RWPE2 (cell line): ENCODE measurements at places on chromosomes 2 and 18.
A peak's percentile ranks its signal among the peaks of the same experiment; 100 is the strongest.

- DNase-seq: no peak
Observed at GRCh38 chr2:103875131-103875530, 978.8 kb upstream of the POU3F3 start.

DNA sequence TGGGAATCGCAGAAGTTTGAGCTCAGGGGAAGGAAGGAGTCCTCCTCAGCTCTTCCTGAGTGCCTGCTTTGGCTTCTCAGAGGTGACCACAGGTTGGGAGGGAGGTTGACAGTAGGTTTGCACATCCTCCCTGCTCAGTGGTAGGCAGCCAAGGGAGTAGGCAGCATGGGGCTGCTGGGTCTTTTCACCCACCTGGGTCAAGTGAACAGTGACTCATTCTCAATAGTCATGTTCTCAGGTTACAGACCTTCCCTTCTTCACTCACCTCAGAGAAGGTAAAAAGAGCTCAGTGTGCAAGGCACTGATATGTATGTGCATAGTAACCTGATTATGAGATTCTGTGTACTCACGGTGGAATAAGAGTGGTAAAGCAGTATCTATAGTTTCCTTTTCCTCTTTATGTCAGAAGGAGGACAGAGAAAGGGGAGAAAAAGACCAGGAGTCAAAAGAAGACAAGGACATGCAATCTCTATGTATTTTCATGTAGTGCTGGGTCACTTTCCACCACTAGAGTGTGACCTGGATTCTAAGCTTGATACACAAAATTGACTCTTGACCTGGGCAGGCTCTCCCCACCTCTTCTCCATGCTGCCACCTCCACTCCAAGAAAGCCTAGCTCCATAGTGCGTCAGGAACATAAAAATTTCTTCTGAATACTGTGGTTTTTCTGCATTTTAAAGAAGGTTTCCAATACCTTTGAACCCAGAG lies 36.5 kb upstream of the ASNSD1 start:
- DNase-seq: no peak

DNA sequence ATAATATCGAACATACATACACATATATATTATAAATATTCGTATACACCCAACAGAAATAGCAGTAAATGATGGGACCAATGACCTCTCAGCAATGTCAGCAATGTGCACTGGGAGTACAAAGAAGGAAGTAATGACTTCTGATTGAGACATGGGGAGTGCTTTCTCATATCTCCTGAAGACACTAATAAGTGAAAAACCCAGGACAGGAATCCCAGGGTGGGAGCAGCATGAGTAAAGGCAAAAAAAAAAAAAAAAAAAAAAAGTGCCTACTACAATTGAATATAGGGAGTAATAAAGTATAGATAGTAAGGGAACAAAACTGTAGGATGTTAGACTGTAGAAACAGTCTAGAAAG lies 491.3 kb downstream of the IRS1 start:
- DNase-seq: no peak

GRCh38 chr18:73214970-73215369 lies 347.2 kb upstream of the NETO1 start:
- DNase-seq: no peak

DNA sequence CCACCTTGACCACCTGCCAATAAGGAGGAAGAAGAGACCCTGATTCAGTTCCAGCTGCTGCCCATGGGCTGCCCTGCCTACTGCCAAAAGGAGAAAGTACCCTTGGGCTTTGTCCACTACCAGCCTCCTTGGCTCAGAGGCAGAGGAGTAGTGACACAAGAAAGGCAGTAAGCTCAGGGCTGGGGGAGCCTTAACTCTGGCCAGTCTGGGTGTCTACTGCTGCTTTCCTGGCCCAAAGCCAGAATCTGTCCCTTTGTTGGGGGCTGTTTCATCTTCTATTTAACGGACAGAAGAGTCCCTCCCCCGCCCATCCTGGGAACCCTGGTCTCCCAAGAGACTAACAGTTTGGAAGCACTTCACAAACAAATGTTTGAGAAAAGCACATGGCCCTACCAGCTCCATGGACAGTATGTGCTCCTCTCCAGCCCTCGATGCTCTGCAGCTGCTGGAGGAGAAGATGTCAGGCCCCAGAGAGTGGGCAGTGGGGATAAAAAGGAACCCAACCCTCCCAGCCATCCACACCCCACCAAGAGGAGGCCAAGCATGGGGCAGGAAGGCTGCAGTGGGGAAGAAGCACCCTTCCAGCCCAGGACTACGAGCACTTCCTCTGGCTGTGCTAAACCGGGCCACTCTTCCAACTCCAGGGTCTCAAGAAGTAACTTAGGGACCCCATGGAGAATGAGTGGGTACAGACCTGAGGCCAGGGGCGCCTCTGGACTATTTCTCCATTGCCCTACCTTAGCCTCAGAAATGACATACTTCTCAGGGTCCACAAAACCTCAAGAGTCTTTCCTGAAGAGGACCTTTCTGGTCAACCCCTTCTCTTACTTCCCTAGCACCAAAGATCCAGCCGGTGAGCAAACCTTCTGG lies 1.2 kb downstream of the ATG9A start:
- no peak for DNase-seq

- peak; percentile 77 for DNase-seq
Observed at GRCh38 chr2:85468704-85469349, 50.3 kb downstream of the SH2D6 start.

DNA sequence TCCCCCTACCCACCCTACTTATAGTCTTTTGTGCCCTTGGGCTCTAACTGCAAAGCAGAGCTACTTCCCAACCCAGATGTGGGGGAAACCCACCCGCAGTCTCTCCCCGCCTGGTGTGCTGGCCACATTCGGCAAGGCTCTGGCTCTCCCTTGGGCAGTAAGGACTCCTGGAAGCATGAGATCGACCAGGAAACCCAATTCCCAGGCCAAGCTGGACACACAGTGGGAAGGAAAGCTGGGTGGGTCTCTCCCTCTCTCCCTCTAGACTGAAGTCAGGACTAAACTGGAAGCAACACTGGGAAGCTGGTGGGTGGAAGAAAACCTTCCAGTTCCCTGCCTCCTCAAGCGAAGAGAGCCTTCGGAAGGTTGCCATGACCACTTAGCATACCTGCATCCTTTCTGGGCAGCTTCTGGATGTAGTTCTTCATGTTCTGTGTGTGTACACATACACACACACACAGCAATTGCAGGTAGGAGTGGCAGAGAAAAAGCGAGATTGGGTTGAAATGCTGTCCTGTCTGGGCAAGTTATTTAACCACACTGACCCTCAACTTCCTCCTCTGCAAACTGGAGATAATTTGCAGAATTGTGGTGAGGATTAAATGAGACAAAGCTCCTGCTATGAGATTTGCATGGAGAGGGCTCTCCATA lies 33.9 kb downstream of the ZBTB7C start:
- DNase-seq: no peak

GRCh38 chr18:49626842-49627467 lies 65.1 kb downstream of the LIPG start:
- DNase-seq: no peak

DNA sequence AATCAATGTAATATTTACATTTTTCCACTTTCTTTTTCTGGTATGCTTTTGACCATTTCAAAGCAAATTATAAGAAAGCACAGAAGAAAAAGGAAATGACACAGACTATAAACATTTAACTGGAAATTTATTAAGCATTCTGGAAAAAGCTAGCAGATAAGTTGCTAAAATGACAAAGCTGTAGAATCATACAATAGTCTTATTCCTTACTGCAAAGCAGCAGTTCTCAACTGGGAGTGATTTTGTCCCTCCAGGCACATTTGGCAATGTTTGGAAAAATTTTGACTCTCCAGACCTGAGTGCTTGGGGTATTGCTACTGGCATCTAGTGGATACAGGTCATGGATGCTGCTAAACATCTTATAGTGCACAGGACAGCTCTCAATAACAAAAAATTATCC lies 75.1 kb downstream of the MBD5 start:
- no peak for DNase-seq

DNA sequence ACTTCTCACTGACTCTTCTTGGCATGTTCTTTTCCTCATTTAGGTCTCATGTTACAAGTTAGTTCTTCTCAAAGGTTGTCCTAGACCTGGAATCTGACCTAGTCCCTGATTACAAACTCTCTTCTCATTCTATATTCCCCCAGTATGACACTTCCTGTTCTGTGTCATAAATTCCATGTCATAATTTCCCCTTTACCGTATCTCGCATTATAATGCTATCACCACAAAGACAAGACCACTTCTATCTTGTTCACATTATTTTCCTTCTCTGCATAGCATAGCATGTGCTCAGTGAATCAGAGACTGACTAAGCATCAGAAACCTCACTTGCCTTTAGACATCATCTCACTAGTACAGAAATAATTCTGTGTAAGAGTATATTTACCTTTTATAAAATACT lies 63.6 kb upstream of the CAVIN2 start:
- DNase-seq: no peak

DNA sequence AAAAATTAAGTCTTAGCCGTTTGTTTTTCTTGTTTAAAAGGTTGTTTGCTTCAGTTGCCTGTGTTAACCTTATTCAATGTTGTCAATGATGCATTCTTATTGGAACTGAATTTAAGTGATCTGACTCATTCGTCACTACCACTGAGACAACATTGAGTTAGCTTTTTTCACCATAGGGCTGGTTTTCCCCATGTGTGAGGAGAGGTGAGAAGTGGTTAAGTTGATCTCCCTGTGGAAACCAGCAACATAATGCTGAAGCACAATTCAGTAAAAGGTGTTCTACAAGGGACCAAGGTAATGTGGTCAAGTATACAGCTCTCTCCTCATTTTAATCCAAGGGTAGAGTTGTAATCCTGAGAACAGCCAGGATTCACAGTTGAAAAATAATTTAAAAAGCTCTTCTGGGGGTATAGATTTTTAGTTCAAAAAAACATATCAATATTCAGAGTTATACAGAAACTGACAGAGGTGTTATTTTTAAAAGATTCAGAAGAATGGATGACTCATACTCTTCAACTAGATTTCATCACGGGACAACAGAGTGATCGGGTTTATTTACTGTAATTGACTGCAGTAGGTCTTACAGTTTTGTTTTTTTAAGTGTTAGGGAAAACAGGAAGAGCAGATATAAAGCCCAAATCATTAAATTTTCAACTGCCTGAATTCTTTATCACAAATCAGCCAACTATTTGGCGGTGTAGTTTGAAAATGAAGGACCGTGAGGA lies 12.6 kb downstream of the NOP58 start:
- DNase-seq: no peak

DNA sequence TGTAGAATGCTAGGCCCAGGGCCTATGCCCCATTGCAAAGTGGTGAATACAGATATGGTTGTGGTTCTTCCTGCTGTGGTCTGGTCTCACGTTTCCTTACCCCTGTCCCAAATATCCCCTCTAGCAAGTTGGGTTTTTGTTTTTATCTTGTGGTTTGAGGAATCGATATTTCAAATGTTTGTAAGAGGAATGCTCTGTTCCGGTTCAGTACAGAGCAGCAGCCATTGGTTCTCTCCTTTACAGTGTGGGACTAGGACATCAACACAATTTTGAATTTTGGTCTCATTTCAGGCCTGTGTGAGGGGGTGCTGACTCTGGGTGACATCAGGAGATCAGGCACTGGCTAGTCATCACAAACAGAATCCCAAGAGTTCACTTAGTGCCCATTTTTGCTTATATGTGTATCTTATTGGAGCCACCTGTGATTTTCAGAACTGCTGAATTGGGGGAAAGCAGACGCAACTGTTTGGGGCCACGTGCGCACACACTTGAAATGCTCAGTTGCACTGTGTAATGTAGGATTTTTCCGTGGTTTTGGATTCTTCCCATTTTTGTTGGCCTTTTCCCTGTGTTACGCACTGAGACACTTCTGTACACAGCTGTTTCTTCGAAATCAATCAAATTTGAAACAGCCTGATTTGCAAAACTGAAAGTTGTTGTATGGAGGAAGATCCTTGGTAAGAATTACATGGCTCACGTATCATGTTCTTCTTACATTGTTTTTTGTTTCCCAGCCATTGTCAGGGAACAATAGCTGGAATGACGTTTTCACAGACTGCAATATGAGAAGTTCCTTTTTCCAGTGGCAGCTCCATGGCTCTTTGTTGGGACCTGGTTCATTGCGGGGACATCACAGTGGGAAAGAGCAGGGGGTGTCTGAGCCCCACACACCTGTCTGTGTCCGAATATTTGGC lies 8.6 kb downstream of the SH3BP4 start:
- DNase-seq: no peak

DNA sequence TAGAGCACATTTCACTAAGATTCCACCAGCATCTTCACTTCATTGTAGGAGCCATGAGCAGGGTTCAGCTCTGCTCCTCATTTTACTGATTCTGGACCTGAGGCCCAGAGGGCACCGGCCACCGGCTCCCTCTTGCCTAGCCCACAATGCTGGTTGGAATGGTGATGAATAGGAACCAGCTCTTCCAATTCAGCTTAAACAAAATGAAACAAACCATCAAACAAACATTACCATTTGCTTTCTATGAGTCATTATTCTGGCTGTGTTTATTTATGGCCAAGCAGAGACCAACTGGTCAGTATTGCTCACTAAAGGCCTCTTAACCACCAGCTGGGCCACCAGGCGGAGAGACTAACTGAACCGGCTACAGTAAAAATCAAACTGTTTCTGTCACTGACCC lies 176.7 kb downstream of the MTX2 start:
- DNase-seq: no peak

GRCh38 chr2:3469486-3469885 lies 49.8 kb downstream of the ADI1 start:
- DNase-seq: no peak

GRCh38 chr2:59921743-59922142 lies 631.7 kb downstream of the BCL11A start:
- DNase-seq: no peak

DNA sequence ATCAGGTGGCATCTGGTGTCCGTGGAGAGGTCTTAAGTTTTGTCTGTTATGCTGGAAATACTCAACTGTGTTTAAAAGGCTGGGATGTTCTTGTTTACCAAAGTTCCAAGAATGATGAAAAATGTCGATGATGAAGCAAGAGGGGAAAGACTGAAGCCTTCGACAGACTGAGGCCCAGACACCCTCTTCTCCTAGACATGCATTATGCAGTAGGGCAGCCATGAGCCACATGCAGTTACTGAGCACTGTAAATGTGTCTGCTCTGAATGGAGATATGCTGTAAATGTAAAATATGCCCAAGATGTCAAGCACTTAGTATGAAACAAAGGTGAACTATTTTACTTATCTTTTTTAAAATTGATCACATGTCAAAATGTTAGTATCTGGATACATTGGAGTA lies 163.1 kb downstream of the GALNT14 start:
- no peak for DNase-seq

DNA sequence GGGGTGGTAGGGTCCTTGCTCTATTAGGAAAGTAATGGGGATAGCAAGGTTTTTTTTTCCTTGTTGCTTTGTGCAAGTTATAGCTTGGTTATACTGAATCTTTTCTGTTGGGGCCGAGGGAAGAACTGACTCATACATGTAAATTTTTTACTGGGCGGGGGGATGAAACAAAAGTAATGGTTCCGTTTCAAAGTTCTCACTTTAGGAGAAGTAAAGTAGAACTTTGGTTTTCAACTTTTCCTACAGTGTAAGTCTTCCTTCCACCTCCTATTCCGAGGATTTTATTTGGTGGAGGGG lies 1.1 kb downstream of the AFTPH start:
- DNase-seq: no peak
